ENCODE measurements at places on chromosomes 2 and 18.

DNA sequence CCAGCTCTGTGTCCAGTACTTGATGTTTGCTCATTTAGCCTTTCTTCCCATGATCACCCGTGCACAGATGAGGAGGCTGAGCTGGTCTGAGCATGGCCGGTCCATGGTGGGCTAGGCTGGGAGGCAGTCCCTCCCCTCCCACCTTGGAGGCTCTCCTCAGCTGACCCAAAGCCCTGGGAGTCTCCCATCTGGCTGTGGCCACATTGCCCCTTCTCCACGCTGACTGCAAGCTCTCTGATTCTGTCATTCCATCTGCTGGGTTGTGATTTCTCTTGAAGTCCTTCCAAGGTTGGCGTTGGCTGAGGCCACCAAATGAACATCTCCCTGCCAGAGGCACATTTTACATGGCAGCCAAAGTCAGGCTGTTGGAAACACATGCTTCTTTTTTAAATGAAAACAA is 44.0 kb downstream of the ACKR3 start:
- DNase-seq = no peak

DNA sequence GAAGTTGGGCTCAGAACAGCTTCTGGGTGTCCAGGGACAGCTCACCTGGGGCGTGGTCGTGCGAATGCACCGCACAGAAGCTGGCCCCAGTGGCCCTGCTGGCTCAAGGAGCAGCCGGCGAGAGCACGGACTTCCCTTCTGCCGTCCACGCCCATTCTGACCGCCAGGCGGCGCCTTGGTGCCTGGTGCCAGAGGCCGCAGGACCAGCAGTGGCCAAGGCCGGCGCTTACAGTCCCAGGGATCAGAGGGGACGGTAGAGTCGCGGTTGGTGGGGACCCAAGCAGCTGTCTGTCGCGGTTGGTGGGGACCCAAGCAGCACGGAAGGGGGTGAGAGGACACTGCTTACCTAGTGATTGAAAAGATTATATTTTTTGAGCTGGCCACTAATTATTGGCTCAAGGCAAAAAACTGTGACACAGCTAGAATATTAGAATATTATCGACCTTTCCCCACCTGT is 25.7 kb downstream of the NPPC start:
- peak; percentile 51 for DNase-seq

GRCh38 chr2:109369671-109370191 is 240.7 kb downstream of the SH3RF3 start:
- peak; percentile 7 for DNase-seq

GRCh38 chr2:105866216-105867185 is 121.8 kb downstream of the NCK2 start:
- no peak for DNase-seq

DNA sequence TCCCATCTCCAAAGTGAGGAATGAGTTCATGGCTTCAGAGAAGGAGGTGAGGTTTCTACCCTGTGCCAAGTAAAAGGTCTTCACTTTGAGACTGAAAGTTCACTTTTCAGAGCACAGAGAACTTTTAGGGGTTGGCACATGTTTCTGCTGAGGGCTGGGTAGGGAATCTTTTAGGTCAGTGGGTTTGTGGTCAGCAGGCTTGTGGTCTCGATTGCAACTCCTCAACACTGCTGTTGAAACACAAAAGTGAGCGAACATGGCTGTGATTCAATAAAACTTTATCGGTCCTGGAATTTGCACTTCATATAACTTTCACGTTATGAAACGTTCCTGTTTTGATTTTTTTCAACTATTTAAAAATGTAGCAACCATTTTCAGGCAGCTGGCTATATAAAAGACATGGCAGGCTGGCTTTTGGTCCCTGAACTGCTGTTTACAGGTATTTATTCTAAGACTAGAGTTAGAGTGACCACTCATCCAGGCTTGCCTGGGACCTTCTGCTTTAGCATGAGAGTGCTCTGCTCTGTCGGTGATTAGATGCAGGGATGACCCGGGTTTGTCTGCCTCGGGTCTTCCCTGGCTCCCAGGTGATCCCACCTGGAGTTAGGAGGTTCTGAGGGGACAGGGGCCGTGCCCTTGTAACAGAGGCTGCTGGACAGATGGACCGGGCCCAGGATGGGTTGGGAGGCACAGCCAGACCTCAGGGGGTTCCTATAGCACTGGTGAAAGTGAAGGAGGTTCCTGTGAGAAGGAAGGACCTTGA is 62.7 kb upstream of the TAF1B start:
- DNase-seq = no peak

DNA sequence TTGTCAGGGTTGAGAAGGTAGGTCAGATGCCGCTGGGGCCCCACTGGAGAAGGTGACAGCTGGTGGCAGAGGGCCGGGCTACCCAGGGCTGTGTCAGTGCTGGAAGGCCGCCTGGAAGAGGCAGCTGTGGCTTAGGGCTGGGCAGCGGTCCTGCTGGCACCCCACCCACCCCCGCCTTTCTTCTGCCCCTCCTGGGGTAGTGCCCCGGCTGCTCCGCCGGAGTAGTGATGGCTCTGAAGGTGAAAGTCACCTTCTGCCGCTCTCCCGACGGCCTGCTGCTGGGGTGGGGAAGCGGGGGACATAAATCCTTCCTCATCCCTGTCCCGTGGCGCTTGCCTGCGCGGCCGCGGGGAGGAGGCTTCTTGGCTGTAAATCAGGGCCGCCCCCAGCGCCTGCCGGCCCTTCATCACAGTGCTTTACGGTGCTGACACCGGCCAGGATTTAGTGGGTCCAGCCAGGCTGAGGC is 332.2 kb downstream of the DYSF start:
- DNase-seq = peak; percentile 18

GRCh38 chr18:59696311-59697235 is 650 bp downstream of the CCBE1 start:
- no peak for DNase-seq

DNA sequence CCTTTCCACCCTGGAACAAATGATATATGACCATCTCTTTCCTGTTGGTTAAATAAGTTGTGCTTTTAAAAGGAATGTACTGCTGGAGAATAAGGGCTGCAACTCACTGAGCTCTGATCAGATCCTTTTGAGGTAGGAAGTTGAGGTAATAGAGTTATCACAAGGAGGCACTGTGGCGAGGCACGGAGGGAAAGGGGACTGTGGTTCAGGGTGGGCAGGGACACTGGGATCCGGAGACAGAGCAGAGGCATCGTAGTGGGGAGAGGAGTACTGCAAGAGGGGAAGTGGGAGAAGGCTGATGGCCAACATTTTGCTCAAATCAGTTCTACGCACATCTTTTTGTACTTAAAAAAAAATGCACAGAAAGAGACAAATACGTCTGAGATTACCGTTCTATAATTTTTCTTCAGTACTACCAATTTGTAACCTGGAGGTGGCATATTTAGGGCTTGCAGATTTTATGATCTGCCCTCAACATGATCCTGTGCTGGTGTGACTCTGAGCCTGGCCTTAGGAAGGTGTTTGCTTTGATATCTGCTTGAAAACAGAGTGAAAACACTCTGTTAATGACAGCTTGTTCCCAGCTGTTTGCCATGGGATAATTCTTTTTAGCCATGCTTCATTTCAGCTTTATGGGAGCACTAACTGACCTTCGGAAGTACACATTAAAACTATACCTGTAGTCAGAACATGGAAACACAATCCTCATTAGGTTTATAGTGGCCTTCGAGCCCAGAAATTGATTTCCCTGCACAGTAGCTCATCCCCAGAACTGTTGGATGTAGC is 168.1 kb downstream of the KCNE4 start:
- DNase-seq = no peak

GRCh38 chr18:245282-245847 is 22.5 kb downstream of the THOC1 start:
- DNase-seq = no peak

DNA sequence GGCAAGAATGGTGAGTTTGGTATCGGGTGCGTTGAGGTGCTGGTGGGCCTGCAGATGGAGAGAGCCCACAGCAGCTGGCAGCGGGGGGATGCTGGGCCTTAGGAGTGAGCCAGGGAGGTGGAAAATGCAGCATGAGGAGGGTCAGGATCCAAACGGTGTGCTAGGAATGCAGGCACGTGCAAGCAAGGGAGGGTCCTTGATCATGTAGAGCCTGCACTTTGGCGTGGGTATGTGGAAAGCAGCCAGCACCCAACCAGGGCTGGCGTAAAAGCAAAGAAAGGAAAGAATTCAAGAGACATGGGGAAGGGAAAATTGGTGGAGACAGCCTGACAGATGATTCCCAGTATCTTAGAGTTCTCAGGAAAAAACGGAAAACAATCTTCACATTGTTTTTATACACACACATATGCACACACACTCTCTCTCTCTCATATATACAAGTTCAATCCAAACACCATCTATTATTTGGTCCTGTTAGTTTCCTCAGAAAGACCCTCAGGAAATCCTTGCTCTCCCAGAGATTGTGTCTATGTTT is 46.3 kb downstream of the LTBP1 start:
- no peak for DNase-seq

DNA sequence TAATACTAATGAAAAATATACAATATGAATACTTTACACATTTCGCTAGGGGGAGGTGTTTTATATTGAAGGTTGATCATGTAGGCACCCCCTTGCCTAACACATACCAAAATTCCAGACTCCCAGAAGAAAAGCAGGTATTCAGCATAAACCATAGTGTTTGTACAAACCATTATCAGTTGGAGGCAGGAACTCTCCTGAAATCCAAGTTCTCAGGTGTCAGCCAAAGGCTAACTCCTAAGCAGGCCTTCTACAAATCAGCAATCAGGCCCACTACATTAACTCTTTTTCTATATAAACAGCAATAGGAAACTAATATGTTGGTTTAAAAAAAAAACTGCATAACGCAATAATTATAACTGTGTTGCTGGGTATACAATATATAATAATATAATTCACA is 44.5 kb downstream of the MAP3K2 start:
- no peak for DNase-seq

DNA sequence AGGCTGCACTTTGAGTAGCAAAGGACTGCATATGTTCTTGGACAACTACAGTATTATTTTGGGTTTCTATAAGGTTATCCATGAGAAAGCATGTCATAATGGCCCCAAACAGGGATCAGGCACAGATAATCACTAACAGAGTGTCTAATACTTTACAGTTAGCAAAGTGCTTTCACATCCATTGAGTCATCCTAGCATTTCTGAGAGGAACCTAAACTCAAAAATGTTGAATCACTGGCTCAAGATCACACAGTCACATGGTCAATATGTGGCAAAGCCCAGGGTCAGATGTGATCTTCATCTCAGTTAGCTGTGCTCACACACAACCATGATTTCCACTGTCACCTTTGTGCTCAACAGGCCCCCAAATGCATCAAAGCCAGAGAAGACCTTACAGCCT is 156.1 kb upstream of the VRK2 start:
- no peak for DNase-seq

Data from right hindlimb (tissue), 1 donor.